Stimulated activated CD8-positive, alpha-beta memory T cell treated with anti-CD3 and anti-CD28 coated beads, Interleukin-15, amount 100 ng/mL, for 24 hours (primary cell): ENCODE measurements at places on chromosomes 6 and 20.

- DNase-seq: no peak
Observed at GRCh38 chr6:20819774-20820400, 285.6 kb downstream of the CDKAL1 start.

GRCh38 chr6:42224222-42225028 is 6.8 kb upstream of the MRPS10 start:
- DNase-seq: no peak

- DNase-seq: no peak
Observed at GRCh38 chr6:14174226-14174625, 56.7 kb downstream of the CD83 start.

DNA sequence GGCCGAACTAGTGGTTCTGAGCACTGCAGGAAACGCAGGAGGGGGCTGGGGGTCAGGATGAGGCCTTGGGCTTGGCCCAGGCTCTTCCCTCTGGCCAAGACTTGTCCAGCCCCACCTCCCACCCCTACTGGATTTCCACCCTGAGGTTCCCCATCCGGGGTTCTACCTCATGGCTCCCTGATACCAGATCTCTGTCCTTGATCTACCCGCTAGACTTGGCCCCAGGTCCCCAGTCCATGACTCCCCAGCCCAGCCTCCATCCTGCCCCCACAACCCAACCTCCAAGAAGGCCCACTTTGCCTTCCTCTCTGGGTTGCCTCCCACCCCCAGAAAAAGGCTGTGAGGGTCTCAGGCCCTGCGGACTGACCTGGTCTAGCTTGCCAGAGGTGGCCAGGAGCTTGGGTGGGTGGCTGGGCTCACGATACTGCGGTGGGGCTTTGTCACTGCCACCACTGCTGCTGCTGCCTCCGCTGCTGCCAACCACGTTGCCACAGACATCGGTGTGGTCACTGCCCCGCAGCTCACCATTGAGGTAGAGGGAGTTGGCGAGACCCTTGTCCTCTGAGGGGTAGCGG is 6.8 kb upstream of the FASTKD5 start:
- no peak for DNase-seq

DNA sequence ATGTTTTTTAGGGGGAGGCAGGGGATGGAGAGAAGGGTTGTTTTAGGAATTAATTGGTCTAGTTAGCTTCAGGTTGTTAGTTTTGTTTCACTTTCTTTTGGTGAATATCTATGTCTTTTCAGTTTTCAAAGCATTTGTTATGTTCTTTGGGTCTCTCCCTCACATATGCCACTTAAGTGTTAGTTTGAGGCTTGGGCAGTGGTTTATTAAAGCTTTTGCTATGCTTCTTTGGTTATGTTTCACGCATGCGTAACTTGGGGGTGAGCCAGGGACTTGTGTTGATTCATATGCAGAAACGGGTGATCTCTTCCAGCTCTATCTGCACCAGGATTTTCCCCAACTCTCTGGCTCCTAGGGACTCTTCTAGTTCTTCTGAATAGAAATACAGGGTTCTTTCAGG is 11.4 kb upstream of the MMS22L start:
- DNase-seq: no peak

DNA sequence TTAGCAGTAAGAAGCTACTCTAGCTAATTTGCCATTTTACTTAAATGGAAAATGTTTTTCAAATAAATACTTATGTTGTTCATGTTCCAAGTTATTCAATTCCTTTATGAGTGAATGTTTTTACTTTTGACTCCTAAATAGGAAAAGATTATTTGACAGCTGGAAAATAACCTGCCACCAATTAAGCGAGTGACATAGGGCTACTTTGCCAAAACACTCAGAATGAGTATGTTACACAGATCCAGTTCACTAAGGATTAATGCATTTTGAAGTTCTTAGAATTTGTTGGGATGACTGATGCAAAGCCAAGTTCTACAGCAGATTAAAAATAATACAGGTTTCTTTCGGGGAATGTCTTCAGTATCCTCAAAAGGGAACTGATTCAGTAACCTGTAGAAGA is 144.4 kb downstream of the ADGRG6 start:
- no peak for DNase-seq

- no peak for DNase-seq
Observed at GRCh38 chr6:21595285-21596144, 2.0 kb downstream of the SOX4 start.

DNA sequence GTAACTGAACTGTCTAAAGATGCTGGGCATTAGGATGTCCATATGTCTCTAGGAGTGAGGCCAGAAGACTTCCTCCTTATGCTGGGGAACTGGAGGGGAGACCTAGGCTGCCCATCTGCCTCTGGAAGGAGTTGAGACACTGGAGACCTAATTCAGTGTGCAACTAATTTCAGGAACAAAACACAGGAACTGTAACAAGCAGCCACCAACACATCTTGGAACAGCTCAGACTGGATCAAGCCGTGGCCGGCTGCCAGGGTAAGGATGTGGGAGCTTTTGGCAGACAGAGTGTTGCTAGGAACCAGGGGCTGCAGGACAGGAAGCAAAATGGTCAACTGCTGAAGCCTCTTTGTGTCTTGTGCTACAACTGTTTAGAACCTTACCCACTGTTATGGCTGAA is 16.4 kb upstream of the MAS1 start:
- DNase-seq: no peak

- DNase-seq: no peak
Observed at GRCh38 chr20:24257171-24257570, 212.3 kb upstream of the SYNDIG1 start.

DNA sequence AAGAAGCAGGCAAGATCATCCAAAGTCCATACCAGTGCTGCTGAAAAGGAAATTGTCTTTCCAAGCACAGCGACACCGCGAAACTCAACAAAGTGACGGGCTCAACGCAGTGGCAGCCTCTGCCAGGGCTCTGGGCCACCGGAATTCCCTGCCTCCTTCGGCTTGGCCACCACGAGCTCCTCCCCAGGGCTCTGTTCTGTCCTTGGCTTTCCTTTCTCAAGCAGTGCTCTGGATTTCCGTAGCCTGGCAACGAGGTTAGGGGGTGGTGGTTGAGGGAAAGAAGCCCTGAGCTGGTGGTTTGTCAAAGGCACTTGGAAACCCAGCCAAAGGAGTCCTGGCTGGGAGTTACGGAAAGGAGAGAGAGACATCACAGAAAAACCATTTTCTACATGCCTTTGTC is 31.2 kb downstream of the PRR18 start:
- DNase-seq: no peak
